ENCODE measurements at places on chromosomes 16 and 17.

GRCh38 chr17:82018989-82019689 is 3.5 kb downstream of the CENPX start:
- no peak for DNase-seq

GRCh38 chr17:45311760-45312476 is 4.9 kb downstream of the MAP3K14 start:
- peak; percentile 88 for DNase-seq

- no peak for DNase-seq
Observed at GRCh38 chr16:17265154-17265553, 205.6 kb downstream of the XYLT1 start.

DNA sequence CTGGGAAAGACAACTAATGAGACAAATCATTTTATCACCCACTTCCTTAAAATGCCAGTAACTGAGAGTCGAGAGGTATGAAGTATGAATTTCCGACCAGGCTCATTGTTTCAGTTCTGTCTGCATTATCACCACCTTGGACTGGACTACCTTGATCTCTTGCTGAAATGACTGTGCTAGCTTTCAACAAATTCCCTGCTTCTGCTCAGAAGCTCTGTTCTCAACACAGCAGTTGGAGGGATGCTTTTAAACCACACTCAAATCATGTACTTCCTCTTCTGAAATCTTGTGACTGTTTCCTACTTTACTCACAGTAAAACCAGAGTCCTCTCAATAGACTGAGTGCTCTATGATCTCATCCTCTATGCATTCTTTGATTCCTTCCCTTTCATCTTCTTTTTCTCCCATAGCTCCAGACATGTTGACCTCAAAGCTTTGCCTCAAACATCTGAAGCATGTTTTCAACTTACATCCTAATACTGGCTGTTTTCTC is 195.8 kb downstream of the KCNJ2 start:
- no peak for DNase-seq

DNA sequence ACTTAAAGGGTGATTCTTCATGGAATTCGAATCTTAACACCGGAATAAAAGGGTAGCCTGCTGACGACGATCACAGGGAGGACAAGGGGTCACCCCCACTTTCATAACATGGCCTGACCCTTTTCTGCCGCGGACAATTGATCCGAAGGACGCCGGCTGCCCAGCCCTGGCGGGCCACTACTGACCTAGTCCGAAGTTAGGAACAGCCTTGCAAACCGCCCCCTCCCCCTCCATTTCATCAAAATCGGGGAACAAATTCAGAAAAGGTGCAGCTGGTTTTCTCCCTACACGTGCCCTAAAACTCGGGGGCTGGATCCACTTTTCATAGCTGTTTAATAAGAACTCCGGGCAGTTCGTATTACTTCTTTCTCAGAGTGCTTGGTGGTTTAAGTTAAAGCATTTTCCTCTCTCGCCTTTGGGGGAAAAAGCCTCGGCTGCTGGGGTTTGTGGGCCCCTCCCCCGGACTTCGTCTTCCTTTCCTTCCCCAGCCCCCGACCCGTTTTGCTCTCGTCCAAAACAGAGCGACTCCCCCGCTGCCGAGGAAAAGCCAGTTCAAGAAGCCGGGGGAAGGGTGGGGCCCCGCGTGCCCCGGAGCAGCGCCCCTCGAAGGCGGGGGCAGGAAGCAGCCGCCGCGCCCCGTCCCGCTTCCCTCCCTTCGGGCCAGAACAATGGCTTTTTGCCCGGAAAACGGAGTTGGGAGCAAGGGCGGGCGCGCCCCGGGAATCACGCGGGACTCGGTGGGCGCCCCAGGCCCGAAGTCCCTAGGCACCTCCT is 641 bp upstream of the CBX2 start:
- peak; percentile 42 for DNase-seq

- DNase-seq = no peak
Observed at GRCh38 chr17:80393961-80394360, 21.0 kb upstream of the ENDOV start.

GRCh38 chr16:23855010-23855409 is 19.2 kb downstream of the PRKCB start:
- no peak for DNase-seq

DNA sequence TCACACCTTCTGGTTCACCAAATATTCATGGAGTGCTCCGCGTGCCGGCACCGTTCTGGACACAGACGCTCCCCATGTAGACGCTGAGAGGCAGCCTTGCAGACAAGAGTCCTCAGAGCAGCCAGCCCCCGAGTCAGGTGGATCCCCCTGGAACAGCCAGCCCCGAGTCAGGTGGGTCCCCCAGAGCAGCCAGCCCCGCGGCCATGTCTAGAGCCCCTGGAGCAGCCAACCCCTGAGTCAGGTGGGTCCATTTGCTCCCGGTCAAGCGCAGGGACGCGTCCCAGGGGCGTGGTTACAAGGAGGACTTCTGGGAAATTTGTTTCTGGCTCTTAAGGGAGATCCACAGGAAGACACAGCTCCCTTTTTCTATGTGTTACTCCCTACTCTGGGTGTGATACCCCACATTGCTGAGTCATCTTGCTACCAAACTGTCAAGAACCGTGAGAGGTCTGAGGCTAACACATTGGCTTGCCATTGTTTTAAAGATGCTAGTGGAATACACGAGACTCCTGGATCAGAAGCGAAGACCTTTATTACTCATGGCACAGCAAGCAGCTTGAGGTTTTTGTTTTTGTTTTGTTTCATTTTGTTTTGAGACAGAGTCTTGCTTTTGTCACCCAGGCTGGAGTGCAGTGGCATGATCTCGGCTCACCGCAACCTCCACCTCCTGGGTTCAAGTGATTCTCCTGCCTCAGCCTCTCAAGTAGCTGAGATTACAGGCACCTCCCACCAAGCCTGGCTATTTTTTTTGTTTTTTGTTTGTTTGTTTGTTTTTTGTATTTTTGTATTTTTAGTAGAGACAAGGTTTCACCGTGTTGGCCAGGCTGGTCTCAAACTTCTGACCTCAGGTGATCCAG is 43.3 kb upstream of the CBFA2T3 start:
- DNase-seq = peak; percentile 44

GRCh38 chr16:53913099-53913870 is 209.3 kb downstream of the FTO start:
- DNase-seq = peak; percentile 18

- DNase-seq = no peak
Observed at GRCh38 chr16:86403541-86404163, 106.7 kb upstream of the FOXF1 start.

DNA sequence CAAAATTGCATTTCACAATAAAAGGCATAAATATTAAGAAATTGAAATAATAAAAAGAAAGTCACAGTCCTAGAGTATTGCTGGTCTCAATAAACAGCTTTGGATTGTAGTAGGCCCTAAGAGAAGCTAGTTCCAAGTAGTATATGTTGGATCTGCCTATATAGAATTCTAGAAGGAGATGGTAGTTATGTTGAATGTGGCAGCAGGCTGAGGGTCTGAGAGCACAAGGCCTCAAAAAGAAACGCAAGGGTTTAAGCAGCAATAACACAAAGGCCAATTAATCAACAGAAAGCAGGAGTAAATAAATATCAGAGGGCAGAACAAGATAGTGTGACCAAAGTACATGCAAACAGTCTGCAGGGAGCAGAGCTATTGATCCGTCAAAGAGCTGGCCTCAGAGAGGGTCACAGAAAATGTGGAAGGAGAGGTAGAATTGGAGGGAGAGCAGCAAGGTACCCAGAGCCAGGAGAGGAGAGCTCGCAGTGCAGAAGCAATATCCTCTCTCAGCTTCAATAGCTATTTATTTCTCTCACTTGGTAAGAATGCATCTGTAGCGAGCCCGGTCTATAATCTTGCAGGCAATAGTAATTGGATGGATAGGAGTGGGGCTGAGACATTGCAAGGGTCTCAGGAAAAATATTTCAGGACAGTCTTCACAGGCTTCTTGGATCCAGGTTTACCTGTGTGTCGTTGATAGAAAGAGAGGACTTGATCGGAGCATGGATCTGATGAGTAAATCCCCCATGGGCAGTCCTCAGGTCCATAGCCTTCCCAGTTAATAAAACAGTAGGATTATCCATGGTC is 25.1 kb upstream of the MED13 start:
- no peak for DNase-seq

DNA sequence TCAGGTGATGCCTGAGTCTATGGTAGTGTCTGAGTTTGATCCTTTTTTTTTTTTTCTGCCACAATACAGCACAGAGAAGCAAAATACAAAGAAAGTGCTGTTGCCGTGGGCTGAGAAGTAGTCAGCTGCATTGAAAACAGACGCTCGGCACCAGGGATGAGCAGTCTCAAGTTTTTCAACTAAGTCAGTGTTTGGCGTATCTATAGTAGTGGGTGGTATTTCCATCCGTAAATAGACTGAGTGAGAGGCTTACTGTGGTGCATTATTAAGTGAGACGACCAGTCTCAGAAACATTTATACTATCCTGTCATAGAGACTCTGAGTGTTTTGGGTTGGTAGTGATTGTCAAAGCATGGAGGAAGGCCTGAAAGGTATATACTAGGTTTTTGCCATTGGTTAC is 221.3 kb downstream of the SNX29 start:
- DNase-seq = no peak

DNA sequence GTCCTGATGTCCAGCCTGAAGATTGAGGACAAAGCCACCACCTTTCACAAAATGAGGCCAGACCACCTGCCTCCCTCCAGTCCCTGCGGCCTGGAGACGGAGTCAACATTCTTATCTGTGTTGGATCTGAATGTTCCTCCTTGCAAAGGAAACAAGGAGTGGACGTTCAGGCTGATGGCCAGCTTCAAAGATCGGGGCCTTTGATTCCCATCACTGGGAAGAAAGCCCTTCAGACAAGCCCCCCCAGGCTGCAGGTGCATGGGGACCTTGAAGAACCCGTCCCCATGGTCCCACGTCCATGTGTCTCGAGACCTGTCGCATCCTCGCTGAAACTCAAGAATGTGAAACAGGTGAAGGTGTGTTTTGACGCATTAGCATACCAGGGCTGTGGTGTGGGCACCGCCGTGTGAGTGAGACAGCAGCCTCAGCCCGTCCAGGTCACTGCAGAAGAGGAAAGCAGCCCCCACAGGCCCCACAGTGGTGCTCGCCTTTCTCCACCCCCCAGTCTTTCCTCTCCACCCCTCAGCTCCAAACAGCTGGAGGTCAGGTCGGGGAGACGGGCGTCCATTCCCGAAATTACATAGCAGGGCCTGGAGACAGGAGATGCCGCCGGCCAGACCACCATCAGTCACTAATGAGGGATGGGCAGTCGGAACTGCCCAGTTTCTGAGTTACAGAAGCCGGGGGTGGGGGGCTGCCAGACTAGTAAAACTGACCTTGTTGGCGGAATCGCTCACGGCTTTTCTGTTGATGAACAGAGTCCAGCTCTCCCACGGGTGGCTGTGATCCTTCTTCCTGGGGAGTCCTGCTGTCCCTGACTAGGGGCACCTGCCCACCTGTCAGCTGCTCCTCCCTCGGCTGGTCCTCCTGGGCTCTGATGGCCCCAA is 877 bp upstream of the CSNK1D start:
- no peak for DNase-seq

- peak; percentile 77 for DNase-seq
Observed at GRCh38 chr16:57577691-57578224, 35.3 kb downstream of the ADGRG5 start.

- DNase-seq = no peak
Observed at GRCh38 chr17:16046966-16047365, 47.3 kb downstream of the TTC19 start.

DNA sequence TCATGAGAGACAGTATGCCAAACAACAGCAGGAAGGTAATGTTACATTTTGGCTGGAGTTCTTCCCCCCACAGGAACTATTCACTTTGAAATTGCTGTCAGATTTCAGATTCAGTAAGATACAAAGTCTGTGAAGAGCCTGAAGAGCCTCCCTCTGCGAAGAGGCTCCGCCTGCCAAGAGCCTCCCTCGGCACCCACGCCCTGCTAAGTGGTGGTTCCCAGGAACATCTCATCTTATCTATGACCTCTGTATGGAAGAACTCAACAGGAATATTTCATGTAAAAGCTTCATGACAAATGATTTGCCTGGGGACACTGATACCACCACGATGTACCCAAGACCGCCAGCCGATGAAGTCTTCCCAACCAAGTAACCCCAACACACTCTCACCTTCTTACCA is 3.2 kb downstream of the ZC3H7A start:
- no peak for DNase-seq

- DNase-seq = no peak
Observed at GRCh38 chr16:6573577-6573976, 759.1 kb upstream of the RBFOX1 start.

- no peak for DNase-seq
Observed at GRCh38 chr17:77701996-77702395, 256.5 kb upstream of the TNRC6C start.

GRCh38 chr16:252366-253337 is 18.0 kb downstream of the FAM234A start:
- DNase-seq = peak; percentile 51

DNA sequence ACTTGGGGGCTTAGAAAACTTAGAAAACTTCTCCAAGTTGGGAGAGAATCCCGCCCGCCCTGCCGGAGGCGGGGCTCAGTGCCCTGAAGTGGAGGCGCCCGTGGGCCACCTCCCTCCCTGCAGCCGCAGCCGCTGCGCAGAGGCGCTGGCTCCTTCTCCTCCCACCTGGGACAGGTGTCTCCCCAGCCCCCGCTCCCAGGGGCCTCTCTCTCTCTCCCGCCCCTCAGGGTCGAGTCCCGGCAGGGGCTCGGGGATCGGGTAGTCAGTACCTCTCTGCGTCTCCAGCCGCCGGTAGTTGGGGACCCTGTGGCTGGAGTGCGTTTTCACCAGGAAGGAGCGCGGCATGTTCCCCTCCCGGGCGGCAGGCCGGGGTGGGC is 257 bp downstream of the SNAI3 start:
- no peak for DNase-seq

DNA sequence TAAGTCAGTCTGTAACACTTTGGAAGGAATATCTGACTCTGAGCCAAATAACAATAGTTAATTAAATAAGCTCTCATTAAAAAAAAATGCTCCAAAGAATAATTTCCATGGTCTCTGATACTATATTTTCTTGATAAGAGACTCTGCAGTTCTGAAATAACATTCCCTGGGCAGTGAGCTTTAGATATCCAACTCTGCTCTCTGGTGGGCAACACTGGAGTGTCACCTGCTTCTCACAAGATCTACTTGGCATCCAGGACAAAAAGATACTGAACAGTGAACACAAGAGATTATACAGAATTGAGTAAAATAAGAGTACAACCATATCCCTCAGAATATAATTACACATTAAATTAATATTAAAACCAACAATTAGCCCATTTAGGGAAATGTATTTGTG is 13.7 kb downstream of the BLMH start:
- DNase-seq = no peak

DNA sequence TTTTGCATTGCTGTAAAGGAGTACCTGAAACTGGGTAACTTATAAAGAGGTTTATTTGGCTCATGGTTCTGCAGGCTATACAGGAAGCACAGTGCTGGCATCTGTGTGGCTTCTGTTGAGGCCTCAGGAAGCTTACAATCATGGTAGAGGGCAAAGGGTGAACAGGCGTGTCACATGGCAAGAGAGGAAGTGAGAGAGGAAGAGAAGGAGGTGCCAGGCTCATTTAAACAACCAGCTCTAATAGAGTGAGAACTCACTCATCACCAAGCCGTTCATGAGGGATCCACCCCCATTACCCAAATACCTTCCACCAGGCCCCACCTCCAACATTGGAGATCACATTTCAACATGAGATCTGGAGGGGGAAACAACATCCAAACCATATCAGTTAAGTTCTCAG is 16.4 kb upstream of the CLEC19A start:
- DNase-seq = no peak

All from activated CD4-positive, alpha-beta memory T cell treated with anti-CD3 and anti-CD28 coated beads, Interleukin-2, amount 10 ng/mL, durations not matched to agents 7 days and 5 days (primary cell).